Left kidney (tissue), 8 donors: ENCODE measurements at places on chromosomes 5 and 9. TPM values are rescaled to one million over a fixed set of nuclear protein-coding genes. Genes with fewer than 3 reads are reported as not detected.
A peak's percentile ranks its signal among the peaks of the same experiment; 100 is the strongest.

Gene FOXI1
- polyA plus RNA-seq = 4.8 TPM

Gene PAEP
- 0.42 TPM for polyA plus RNA-seq

GRCh38 chr5:6431214-6432195, 17.2 kb upstream of the UBE2QL1 start:
- DNase-seq = no peak

DNA sequence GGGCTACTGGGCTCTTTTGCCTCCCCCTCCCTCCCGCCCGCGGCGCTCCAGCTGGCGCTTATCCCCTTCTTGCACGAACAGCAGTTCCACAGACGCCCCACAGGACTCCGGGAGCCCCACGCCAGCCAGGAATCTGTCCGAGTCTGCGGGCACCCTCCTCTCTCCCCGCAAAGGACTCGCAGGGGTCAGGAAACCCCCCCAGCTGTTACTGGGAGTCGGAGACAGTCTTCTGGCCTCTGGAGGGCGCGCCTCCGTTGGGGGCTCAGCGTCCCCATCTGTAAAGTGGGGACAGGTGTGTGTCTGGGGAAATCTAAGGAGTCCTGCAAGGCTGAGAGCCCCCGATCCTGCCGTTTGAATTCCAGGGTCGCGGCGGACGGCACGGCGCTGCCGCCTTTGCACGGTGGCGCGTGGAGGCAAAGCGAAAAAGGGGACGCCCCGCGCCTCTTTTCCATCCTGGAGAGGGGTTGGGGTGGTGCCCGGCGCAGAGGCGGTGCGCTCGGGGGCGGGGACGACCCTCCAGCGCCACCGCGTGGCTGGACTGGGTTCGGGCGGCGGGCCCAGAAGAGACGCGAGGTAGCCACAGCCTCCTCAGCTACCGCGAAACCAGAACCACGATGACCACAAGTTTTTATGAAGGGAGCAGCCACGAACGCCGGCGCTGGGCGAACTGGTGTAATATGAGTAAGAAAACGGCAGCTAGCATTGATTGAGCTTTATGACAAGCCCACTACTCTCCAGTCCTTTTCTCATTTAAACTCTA, 2.8 kb upstream of the CCIN start:
- DNase-seq = no peak

- DNase-seq = no peak
Observed at GRCh38 chr5:86546044-86546443, 71.7 kb upstream of the COX7C start.

- no peak for DNase-seq
Observed at GRCh38 chr5:80216753-80217596, 38.9 kb downstream of the SERINC5 start.

Gene TXNDC8
- not detected for polyA plus RNA-seq

Gene ROR2
- polyA plus RNA-seq = 17.1 TPM

DNA sequence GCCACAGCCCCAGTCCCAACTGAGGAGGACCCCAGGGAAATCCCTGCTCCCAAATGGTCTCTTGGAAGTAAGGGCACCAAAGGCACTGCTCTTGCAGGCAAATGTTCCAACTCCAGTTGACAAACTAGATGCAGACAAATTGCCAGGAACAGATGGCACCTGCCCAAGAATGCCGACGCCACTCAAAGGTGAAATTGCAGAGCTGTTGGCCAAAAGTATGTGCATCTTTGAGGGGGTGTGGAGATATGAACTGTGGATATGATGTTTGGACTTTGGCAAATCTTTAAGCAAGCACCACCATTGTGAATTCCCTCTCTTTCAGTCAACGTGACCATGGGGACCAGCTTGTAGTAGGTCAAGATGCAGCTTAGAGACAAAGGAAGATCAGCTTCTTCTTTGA, 12.0 kb upstream of the CPLX2 start:
- no peak for DNase-seq

Gene DCTN4
- polyA plus RNA-seq = 82.6 TPM

Gene SPINK6
- not detected for polyA plus RNA-seq

DNA sequence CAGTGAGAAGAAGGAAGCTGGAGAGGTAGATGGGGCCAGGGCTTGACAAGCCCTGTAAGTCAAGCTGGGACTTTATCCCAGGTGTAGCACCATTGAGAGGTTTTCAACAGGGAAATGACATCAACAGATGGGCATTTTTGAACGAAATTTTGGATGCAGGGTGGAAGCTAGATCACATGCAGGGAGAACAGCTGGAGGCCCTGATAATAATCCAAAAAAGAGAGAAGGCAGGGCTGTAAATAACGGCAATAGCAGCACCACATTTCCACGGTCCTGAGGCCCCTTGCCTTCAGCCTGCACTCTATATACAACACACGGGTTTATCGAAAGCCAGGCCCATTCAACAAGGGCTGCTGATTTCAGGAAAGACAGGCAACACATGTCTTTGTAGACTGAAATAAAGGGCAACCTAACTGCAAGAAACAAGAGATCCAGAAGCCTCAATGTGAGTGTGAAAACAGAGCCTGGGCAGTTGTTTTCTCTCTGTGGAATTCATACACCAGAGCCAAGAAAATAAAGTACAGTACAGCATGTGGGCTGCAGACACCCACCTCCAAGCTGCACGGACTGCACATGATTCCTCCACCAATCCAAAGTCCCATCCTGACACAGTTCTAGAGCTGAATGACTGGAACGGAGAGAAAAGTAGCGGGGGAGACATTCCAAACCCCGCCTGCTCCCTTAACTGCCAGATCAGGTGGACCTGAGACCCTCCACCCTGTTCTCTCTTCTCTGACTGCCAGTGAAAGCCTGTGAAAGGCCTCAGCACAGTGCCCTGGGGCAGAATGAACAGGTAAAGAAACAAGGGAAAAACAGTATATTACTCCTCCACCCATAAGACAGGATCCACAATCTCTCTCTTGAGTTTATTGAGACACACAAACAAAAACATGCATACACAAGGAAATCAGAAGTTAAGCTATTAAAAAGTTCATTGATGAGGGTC, 36.3 kb downstream of the KLHL3 start:
- no peak for DNase-seq

Gene SPTLC1
- polyA plus RNA-seq = 104 TPM

Gene F2RL2
- 0.71 TPM for polyA plus RNA-seq

GRCh38 chr9:116497095-116497890, 189.8 kb upstream of the TRIM32 start:
- DNase-seq = no peak

Gene CCDC192
- polyA plus RNA-seq = 1.5 TPM

Gene ERAP2
- 9.8 TPM for polyA plus RNA-seq

DNA sequence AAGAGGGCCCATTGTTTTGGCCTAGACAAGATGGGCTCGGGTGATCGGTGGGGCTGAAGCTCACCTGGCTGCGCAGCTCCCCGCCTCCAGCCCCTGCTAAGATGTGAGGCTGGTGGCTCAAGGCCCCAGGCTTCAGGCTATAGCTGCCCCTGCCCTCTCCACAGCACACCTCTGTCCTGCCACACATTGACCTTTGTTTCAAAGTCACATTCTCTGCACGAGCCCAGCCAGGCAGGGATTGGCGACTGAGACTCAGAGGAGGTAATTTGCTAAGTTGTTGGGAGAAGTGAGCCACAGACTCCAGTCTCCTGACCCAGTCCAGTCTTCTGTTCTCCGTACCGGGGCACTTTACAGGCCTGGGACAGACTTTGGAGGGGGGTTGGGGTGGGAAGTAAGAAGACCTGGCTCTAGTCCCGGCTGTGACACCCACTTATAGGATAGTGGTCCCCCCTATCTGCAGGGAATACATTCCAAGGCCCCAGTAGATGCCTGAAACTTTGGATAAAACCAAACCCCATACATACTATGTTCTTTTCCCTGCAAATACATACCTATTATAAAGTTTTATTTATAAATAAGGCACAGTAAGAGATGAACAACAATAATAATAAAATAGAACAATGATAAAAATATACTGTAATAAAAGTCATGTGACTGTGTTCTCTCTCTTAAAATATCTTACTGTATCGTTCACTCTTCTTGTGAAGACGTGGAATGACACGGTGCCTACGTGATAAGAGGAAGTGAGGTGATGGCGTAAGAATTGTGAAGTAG, 13.3 kb downstream of the PDGFRB start:
- no peak for DNase-seq

- no peak for DNase-seq
Observed at GRCh38 chr5:108615216-108615615, 132.5 kb upstream of the FER start.

DNA sequence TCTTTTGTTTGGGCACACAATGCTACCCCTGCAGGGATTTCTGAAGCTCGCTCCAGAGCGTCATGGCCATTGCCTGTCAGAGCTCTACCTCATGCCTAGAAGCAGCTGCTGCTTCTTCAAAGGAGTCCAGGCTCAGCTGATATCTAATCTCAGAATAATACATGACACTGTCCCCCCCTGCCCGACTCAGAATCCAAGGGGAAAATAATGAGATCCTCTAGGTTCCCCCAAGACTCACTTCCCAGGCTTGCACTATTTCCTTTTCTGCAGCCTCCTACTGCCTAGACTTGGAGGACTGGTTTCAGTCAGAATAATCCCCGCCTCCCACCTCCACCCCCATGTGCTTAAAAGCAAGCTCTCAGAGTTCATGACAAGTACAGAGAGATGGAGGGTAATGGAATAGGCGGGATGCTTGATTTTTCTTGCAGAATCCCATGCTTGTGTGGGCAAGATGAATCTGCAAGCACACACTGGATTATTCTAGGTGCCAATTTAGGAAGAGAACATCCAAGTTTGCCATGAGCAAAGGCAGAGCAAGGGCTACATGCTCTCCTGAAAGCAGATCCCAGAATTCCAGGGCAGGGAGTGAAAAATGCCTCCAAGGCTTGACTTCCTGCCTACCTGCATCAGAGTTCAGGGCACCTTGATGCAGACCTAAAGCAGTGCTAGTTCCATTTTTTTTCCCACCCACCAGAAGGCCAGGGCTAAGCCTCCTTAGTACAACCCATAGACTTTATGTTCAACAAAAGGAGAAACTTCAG, 97.4 kb upstream of the IFNK start:
- DNase-seq = no peak

Gene C5orf52
- polyA plus RNA-seq = not detected

Gene MAMDC2
- 7.0 TPM for polyA plus RNA-seq

DNA sequence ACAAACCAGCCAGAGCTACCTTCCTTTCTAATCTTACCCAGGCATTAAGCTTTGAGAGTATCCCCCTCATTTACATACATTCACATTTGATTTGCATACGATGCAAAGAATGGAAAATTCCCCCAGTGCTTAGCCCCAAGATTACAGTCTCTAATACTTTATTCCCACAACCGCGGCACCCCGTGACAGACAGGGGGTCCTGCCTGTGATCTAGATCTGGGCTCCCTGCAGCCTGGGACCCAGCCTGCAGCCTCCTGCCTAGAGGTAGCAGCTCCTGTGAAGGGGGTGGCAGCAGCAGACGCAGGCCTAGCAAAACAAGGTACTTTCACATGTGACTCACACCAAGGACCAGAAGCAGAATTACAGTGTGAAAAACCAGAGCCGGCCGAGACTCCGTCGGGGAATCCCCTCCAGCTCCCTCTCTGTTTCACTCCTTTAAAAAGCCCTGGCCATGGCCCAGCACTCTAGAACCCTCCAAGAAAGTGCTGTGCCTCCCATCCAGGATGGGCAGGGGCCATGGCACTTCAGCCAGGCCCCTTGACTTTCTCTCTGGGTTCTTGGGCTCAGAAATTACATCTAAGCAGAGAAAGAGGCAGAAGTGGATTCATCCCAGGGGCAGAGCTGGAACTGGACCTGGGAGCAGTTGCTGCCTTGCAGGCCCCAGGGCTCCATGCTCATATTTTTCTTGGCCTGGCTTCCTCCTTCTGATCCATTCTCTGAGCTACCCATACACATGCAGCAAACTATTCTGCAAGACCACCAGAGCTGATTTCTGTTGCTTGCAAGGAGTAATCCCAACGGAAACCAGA, 14.0 kb upstream of the TCF7 start:
- no peak for DNase-seq

- peak; percentile 71 for DNase-seq
Observed at GRCh38 chr9:131423171-131423581, 29.3 kb downstream of the PRRC2B start.

DNA sequence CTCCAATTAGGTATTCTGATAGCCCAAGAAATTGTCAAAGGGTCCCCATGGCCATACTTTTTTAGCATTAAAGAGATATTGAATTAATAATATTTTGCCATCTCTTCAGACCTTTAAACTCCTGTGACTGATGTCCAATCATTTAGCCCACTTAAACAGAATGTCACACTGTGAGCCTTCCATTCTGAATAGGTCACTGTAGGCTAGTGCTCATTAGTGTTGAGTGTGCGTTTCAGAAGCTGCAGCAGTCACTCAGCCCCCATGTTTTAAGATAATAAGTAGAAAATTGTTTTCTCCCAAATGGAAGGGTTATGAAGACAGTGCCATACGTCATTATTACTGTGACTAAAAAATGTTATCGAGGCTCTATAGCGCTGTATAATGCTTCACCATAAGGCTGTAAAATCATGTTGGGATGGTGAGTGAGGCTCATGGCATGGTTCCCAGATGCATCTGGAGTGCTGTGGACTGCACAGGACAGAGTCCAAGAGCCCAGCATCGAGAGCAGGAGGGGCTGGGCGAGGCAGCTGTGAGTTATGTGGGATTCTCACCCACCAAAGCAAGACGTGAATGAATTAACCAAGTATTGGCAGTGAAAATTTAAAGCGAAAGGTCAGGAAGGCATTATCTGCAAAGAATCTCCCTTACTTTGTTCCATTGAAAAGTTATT, 2112.9 kb upstream of the WWC1 start:
- no peak for DNase-seq

DNA sequence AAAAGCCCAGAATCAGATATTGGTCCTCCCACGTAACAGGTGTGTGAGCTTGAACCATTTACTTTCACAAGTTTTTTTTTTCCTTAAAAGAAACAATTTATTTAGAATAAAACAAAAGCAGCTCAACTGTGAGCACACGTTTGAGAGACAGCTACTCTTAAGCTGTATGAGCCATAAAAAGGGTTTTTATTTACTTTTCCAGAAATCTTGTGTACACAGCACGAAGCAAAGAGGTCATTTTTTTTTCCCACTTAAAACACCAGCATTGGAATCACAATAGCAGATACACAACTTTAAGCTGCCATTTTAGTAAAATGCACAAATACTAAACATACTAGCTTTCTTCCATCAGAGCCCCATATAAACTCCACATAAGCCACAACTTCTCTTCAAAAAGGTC, 44.6 kb downstream of the JAKMIP2 start:
- DNase-seq = no peak

DNA sequence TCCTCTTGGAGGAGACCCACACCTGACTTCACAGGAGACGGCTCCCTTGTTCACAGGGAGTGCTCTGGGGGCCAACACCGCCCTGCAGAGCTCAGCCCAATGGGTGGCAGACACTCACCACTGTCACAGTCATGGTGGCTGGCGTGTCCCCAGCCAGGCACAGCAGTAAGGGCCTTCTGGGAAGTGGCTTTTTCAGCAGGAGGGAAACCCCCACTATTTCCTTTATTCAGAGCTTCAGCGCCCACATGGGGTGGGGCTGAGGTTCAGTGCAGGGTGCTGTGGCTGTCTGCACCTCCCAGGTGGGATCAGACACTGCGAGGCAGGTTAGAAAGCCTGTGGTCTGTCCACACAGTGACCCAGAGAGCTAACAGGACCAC, 3.6 kb upstream of the SNAPC4 start:
- DNase-seq = no peak

Gene PFN3
- 2.0 TPM for polyA plus RNA-seq

DNA sequence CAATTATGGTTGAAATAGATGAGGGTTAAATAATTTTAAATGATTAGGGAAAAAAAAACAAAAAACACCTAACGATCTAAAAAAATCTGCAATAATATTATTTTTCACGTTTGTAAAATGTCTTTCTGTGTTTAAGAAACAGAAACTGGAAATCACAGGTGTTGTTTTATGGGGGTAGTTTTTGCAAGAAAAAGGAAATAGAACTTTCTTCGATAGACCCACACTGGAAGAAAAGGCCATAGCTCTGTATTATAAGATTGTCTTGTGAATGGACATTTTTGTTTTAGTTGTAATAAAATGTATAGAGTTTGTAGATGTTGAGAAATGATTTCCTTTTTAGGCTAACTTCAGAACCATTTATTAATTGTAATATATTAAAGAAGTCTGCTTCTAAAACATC, 5.5 kb downstream of the CSNK1G3 start:
- no peak for DNase-seq
